Amygdala (tissue), 56 donors: ENCODE measurements at places on chromosomes 4 and X.

DNA sequence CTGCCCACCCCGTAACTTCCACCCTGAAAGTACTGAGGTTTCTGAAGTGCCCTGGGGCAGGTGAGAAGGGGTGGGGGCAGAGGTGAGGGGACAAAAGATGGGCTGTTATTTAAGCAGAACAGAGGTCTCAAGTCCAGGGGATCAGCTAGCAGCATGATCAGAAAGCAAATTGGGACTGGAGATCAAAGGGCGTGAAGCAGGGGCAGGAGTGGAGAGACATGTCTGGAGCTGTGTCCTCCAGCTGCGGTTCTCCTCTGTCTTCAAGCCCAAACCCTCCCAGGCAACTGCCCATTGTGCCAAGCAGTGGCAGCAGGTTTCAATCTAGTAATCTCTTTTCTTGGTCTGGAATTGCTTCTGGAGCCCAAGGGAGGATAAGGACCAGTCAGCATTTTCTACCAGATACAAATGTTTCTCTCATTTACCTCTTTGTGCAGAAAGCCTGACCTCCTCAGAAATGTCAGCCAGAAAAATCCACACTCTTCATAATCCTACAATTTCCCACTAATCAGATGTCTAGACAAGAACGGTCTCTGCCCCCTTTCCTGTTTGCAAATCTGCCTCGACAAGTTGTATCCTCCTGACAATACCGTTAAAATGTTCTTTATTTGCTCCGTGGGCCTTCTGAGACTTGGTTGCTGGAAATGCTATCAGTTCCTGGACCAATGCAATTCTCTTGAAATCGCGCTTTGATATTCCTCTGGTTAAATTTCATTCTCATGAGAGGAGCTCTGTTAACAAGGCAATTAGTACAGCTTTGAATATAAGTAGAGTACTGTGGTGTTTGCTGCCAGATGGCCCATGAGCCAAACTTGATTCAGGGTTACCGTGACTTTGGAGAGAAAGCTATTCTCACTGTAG is 23.2 kb upstream of the RASL11B start:
- no peak for DNase-seq

GRCh38 chr4:143679434-143679833 is 21.0 kb downstream of the FREM3 start:
- no peak for DNase-seq

- no peak for DNase-seq
Measured at GRCh38 chr4:166675411-166675810, 558.9 kb downstream of the SPOCK3 start.

DNA sequence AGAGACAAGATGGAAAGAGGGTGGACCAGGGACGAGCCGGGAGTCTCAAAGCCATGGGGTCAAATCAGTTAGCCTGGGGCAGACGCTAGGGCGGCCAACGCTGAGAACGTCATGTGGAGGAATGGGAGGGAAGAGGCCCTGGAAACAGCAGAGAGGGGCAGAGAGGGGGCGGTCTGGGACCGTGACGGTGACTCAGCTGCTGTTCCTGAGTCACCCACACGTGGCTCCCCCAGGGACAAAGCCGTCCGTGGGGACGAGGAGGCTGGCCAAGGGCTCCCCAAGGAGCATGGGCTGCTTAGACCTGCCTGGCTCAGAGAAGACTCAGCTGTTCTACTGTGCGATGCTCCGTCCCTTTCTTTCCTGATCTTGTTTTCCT is 108.4 kb upstream of the LRPAP1 start:
- no peak for DNase-seq

DNA sequence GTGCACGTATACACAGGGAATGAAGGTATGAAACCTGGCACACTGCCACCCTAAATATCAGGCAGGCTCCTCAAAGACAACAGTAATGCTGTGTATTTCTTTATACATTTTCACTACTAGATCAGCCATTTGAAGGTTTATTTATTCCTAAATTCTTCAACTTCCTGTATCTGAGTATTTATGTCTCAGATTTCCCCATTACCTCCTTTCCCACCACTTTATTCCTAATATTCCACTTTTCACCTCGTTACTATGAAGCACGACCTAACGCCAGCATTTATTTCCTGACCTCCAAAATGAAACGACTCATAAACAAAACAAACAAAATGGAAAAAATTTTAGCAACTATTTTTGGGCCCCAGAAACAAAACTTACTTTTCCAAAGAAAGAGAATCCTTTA is 69.6 kb downstream of the MAML3 start:
- DNase-seq = no peak

DNA sequence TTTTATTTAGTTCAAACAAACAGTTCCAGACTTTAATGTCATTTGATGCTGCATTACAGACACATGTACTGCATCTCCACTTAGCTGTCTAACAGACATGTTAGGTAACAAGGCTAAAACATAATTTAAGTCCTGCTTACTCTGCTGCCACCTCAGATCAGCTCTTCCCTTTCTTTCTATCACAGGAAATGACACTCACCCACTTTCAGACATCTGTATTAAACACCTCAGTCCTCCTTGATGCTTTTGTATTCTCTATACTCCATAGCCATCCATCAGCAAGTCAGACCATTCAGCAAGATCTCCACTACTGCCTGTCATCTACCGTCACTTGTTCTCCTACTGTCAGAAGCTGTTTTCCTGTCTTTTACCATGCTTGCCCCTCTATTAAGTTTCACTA is 405.4 kb downstream of the IL15 start:
- no peak for DNase-seq

DNA sequence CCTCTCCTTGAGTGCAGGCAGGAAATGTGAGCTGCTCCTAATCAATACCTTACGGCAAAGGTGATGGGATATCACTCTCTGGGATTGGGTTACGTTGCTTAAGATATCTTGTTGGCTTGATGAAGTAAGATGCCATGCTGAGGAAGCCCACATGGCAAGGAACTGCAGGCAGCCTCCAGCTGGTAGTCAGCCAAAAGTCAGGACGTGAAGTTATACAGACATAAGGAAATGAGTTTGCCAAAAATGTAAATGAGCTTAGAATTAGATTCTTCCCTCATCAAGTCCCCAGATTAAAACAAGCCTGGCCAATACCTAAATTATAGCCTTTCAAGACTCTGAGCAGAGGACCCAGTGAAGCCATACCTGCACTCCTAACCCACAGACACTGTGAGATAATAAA is 155.0 kb downstream of the QDPR start:
- no peak for DNase-seq

DNA sequence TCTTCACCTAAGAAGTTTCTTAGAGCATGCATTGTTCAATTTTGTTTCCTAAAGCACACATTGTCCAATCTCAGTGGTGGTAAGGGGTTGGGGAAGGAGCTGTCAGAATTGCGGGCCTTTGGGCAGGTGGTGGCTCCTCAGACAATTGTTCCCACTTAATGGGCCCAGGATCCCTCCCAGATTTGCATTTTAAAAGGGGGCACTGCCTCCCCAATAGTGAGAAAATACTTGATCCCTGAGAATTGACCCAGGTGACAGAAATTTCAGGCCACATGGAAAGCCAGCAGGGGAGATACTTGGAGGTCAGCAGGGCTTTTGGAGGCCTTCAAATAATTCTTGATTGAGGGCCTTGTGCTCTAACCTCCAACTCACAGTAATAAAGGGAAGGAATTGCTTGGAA is 217.1 kb downstream of the ZNF674 start:
- no peak for DNase-seq

DNA sequence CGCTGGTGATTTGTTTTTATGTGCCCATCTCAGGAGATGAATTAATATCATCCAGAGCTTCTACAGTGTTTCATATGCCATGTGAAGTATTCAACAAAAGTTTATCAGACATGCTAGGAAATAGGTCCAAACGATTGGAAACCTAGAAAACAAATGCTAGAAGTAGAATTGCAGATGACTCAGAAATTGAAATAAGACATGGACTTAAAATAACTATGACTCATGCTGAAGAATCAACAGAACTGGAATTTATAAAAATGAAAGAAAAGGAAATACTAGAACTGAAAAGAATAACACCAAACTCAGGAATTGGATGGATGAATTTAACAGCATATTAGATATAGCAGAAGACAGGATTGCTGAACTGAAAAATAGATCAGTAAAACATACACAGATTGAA is 172.7 kb upstream of the GIMD1 start:
- no peak for DNase-seq

GRCh38 chrX:47807548-47807947 is 29.2 kb upstream of the ZNF81 start:
- no peak for DNase-seq

DNA sequence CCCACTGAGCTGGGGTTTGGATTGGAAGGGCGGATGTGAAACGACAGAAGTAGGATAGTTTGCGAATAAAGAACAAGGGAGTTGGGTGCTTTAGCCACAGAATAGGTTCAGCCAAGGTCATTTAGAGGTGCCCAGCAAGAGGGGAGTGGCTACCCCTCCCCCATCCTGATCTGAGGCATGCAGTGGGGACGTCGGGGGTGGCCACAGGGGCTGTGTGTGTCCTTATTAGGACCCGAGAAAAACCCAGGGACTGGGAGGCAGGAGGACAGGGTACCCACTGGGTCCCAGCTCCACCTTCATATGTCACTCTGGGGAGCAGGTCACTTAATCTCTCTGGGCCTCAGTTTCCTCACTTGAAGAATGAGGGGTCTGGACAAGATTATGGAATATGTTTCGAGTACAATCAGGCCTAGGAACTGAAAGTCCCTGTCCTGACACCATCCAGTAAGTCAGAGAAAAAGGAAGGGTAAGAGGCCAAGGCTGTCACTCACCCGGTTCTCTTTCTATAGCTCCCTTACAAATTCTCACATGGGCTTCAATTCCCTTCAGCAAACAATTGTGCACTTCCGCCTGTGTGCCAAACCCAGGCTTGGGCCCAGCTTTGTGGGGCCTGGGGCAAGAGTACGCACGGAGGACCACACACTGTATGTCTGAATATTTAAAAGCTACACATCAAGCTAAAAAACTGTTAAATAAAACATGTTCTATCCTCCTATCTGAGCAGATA is 4.2 kb upstream of the NYX start:
- no peak for DNase-seq

GRCh38 chr4:44629280-44629866 is 22.1 kb downstream of the YIPF7 start:
- DNase-seq = peak; percentile 15

- no peak for DNase-seq
Measured at GRCh38 chrX:119008110-119008744, 33.8 kb downstream of the LONRF3 start.

DNA sequence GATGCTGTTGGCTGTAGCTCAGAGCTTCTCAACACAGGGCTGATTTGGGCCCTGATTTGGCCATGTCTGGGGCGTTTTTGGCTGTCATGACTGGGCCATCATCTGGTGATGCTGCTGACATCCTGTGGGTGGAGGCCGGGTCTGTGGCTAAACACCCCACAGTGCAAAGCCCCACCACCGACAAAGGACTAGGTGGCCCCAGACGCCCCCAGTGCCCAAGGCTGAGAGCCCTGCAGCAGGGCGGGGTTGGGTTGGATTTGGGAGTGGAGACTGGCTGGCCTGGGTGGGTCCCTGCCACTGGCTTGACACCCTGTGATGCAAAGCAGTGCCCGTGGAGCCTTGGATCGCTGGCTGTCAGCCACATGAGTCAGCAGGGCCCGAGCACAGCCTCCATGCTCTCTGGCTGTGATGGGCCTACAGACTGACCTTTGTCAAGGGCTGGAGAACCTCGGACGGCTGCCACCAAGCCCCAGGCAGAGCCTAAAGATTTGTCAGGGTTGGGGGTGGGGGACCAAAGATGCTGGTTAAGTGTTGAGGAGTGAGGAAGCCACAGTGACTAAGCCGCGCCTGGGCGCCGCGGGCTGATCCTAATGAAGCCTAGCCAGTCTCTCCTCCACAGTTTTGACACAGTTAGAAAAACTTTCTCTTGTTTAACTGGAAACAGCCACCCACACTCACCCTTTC is 28.3 kb downstream of the CYTL1 start:
- no peak for DNase-seq

DNA sequence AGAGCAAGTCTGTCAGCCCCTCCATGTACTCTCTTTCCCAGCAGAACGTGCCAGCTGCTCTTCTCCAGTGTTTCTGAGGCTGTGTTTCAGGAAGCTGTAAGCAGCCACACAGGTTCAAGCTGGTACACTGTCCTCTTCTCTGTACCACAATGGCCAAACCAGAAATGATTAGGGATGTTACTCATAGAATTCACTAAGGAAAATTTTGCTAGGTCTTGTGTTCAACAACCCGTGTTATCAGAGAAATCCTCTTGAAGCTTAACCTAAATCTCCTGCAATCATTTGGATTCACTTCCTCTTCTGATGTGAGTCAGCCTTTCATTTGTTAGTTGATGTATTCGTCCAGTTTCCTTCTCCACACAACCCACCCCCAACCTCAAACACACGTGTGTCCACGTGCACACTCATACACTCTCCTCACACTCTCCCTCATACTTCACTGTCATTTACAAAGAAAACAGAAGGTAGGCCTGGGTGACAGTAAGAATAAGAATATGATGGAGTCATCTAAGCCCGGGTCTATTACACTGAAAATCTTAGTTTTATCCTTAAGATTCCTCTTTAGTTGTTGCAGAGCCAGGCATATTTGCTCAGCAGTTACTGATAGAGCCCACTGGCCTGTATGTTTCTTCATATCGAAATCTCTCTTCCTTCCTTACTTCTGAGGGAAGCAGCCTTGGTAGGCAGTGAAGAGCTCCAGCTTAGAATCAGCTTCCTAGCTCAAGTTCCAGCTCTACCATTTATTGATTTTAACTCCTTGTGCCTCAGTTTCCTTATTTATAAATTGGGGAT is 63.4 kb downstream of the DCUN1D4 start:
- peak; percentile 24 for DNase-seq

DNA sequence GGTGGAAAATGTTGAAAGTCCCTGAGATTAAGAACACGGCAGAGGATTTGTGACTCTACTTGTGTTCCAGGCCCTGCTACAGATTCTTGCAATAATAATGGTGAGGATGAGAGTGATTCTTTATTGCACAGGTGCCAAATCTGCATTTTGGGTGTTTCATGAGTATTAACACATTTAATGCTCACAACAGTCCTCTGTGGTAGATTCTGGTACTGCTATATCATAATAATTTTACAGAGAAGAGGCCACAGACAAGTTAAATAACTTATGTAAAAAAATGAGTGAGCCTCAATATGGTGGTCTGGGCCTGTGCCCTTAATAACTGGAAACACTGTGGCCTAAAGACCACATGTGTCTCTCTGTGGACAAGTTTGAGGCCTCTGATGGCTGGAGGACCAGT is 124.3 kb downstream of the C4orf33 start:
- no peak for DNase-seq

DNA sequence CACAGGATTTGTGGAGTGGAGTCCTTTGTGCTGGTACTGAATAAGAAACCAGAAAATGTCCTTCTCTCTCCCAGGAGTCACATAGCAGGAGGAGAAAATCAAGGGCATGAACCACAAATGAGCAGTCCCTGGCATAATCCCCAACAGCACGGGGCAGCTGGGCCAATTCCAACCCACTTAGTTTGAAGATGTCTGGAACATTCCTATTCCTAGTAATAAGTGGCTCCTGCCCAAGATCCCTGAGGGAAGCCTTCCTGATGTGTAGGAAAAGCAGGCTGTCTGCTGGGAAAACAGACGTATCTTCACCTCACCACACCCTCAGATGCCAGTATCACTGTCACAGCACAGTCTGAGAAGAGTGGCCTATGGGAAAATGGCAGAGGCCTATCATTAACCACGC is 182.8 kb upstream of the MAP3K15 start:
- no peak for DNase-seq
